Caudate nucleus (tissue), 63 donors: ENCODE measurements at places on chromosomes 7 and 10.

GRCh38 chr7:105887569-105888189 lies 11.3 kb upstream of the ATXN7L1 start:
- DNase-seq, result no peak

- DNase-seq, result no peak
Measured at GRCh38 chr10:6543431-6544005, 36.6 kb downstream of the PRKCQ start.

- no peak for DNase-seq
Measured at GRCh38 chr10:48444266-48444665, 137.8 kb downstream of the MAPK8 start.

GRCh38 chr10:34748767-34749166 lies 66.3 kb downstream of the PARD3 start:
- no peak for DNase-seq

DNA sequence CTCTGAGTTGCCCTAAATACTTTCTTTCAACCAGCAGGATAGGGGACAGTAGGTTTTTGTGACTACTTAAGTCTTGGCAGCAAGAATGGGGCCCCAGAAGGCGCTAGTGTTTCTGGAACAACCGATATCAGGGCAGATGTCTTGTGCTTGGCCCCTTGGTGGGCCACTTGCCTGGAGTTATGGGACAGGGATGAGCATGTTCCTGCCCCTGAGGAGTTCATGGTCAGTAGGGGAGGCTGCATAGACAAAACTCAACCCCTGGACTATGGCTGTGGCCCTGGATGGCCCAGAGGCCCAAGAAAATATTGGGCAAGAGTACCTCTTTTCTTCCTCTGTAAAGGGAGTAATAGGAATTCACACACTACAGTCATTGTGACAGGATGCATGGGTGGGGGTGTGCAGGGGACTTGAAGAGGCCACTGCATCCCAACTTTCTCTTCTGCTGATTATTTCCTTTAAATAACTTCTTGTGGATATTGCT lies 57.7 kb upstream of the IGFBP3 start:
- DNase-seq, result no peak

DNA sequence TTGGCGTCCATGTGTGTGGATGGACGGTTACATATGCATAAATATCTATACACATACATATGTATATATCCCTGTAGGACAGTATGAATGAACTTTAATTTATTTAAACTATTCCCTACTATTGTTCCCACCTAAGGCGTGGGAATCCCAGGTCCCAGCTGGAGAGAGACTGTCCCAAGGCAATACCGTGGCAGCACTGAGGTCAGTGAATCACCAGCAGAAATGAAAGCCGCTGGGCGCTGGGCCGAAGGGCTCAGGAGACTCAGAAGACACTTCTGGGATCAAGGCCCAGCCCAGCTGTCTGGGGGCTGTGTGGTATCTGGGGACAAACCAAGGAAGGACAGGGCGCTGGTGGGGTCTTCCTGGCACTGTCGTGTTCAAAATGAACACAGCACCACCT lies 49.6 kb upstream of the MYL10 start:
- DNase-seq, result no peak

DNA sequence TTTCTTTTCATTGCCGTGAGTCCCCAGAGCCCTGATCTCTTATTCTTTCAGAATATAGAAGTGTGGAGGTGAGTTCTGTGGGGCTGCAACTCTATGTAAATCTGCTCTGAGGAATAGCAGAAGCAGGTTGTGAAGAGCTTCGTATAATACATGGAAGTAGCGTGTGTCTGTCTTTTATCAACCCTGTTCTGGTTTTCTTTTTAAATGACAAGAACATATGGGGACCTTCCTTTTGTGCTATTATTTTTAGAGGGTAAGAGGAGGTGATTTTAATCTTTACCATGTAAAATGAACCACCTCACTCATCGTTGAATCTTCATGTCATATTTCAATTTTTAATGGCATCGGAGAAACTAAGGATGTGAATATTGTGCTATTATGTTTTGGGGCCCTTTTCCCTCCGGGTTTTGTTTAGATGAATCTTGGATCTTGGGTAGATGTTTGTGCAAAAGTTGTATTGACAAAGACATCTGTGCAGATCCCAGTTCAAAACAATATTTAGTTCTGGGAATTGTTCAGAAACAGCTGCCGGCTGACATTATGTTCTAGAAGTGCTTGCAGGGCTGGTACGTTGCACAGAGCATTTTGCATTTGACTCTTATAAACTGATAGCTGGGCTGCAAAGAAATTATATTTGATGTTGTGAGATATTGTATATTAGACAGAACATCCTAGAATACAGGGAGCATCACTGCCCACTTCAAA lies 46.7 kb downstream of the PLXDC2 start:
- no peak for DNase-seq

- no peak for DNase-seq
Measured at GRCh38 chr7:85471740-85472139, 284.9 kb upstream of the SEMA3D start.

GRCh38 chr10:111989136-111989911 lies 194.2 kb downstream of the GPAM start:
- no peak for DNase-seq

GRCh38 chr10:120457431-120458172 lies 575 bp downstream of the PLPP4 start:
- no peak for DNase-seq

GRCh38 chr10:104406715-104407650 lies 53.4 kb downstream of the CFAP58 start:
- no peak for DNase-seq
